Stimulated activated CD4-positive, alpha-beta T cell treated with anti-CD3 and anti-CD28 coated beads, Interleukin-4, amount 100 ng/mL, for 24 hours (primary cell): ENCODE measurements at places on chromosomes 1 and 21.

GRCh38 chr1:1929639-1930545 is 10.8 kb upstream of the TMEM52 start:
- no peak for DNase-seq

GRCh38 chr1:188669728-188670382 is 1807.8 kb downstream of the BRINP3 start:
- DNase-seq = no peak

DNA sequence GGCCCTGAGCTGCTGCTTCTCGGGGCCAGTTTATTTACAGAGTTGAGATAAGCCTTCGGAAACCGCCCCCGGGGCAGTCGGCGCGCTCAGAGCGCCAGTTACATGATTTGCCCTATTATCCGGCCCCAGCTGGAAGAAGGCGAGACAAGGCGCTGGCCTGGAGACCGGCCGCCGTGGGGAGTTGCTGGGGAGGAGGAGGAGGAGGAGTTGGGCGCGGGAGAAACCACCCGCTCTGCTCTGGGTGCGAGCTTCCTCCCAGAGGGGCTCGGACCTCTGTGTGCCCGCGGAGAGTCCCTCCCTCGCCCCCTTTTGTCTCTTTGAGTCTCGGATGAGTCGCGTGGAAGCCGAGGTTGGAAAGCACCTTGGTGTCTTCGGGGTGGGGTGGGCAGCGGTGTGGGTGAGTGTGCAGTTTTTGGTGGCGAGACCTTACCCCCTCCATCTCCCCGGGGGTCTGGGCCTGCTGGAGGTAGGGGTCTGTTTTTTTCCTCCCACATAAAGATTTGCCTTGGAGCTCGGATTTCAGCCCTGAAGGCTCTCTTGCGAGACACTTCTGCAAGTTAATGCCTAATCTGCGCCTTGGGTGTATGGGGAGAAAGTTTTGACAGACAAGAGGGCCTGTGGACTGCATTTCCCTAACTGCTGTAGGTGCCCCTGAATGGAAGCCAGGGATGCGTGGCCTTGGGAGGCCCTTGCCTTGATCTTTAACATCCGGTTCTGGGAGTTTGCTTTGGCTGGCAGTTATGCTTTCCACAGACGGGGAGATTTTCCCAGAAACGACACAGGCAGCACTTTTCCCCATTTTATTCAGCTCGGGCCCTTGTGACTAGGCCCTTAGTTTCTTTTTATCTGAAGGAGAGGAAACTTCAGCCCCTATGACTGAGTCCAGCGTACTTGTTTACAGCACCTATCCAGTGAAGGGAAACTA is 80.0 kb downstream of the NDUFS5 start:
- peak; percentile 38 for DNase-seq

- no peak for DNase-seq
Measured at GRCh38 chr1:31952825-31953220, 14.7 kb upstream of the PTP4A2 start.

GRCh38 chr1:234942879-234943506 is 185.6 kb downstream of the TOMM20 start:
- DNase-seq = no peak

DNA sequence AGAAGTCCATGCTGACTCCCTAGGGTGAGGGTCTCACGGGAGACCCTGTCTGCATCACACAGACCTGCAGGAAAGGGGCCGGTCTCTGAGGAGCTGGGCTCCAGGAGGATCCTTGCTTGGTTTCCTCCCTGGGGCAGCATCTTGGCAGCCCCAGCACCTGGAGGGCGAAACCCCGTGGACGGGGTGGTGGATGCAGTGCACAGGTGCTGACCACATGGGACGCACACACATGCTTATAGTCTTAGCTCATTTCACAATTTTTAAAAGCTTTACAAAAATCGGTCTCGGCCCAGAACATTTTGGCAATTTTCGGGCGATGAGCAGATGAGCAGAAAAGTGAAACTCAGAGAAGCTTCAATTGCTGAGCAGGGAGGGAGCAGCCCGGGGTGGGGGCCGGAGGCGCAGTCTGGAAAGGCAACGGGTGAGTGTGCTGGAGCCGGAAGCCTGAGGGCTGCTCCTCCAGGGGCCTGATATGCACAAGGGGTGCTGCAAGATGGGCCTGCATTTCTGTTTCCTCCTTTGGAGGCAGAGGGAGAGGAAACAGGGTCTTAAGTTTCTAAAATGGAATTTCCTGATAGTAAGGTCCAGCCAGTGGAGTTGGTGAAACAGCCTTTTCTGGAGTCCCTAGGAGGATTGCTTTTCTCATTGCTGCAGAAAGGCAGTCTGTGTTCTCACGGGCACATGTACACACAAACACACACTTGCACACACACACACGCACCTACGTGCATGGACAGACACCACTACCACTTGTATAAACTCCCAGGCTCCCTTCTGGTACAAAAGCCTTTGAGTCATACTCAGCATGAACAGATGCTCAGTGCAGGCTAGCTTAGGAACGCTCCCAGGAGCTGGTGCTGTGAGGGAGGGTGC is 60.6 kb downstream of the SCCPDH start:
- DNase-seq = no peak

GRCh38 chr1:162724583-162725120 is 65.8 kb upstream of the HSD17B7 start:
- no peak for DNase-seq

DNA sequence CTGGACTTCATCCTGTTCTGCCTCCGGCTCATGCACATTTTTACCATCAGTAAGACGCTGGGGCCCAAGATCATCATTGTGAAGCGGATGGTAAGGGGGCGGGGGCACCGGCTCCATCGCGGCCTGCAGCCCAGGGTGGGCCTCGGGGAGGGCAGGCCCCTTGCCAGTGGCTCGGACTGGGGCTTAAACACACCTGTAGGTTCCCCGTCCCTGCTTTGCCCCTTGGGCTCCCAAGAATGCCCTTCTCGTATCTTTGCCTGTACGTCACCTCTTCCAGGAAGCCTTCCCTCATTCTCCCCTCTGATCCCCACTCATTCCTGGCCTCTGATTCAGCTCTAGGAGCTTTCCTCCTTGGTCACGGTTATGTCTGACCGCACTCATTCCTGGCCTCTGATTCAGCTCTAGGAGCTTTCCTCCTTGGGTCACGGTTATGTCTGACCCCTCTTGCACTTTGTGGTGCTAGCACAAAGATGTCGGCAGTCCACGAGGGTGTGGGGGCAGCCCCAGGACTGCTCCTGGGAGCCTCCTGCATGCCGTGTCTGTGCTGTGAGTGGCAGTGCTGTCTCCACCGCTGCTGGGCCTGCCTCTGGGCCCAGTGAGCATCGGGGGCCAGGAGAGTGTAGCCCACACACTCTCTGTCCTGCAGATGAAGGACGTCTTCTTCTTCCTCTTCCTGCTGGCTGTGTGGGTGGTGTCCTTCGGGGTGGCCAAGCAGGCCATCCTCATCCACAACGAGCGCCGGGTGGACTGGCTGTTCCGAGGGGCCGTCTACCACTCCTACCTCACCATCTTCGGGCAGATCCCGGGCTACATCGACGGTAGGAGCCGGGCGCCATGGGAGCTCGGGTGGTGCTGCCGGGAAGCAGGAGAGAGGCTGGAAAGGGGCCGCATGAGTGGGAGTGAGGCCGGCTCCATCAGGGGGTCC is 49.1 kb upstream of the LRRC3 start:
- DNase-seq = no peak

GRCh38 chr1:116819081-116819480 is 64.9 kb downstream of the CD2 start:
- DNase-seq = no peak

GRCh38 chr1:19096036-19096833 is 113.8 kb downstream of the UBR4 start:
- no peak for DNase-seq

- no peak for DNase-seq
Measured at GRCh38 chr1:233664804-233665574, 51.1 kb downstream of the KCNK1 start.

GRCh38 chr1:203425663-203425975 is 50.0 kb upstream of the PRELP start:
- DNase-seq = no peak

DNA sequence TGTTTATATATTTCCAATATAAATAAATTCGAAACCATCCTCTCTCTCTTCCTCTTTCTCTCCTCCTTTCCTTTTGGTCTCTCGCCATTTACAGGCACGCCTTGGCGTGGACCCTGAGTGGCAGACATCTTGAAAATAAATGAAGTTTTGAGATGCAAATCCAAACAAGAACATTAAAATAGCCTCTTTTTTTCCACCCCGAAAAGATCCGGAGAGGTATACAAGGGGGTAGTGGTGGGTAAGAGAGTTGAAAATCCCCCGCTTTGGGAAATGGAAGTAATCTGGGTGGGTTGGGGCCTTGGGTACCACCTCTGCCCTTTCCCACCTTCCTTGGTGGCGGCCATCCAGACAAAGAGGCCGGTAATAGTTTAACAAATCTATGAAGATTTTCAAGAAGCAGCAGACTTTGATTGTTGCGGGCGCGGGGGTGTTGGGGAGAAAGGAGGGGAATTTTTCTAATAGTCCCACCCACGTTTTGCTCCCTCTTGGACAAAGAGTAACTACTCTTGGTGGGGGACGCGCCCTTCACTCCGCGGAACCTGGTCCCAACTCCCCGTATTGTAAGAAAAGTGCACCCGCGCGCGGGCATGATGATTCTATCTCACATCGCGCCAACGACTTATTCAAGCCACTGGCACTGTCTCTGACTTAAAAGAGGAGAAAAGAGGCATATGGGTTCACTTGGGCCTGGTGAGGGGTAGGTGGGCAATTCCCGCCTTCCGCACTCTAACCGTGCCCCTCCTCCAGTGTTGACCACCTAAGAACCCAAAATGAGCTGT is 4.0 kb upstream of the FOXD3 start:
- no peak for DNase-seq

- no peak for DNase-seq
Measured at GRCh38 chr1:30805304-30806003, 47.9 kb upstream of the LAPTM5 start.

DNA sequence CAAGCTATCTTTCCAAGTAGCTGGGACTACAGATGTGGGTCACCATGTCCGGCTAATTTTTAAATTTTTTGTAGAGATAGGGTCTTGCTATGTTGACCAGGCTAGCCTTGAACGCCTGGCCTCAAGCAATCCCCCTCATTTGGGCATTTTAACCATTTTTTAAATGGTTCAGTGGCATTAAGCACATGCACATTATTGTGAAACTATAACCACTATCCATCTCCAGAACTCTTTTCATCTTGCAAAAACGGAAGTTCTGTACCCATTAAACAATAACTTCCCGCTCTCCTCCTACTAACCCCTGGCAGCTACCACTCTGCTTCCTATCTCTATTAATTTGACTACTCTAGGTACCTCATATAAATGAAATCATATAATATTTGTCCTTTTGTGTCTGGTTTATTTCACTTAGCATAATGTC is 4.8 kb upstream of the IL6R start:
- no peak for DNase-seq
